ENCODE measurements at places on chromosomes 13 and 19.

- no peak for DNase-seq
Measured at GRCh38 chr19:5889288-5889971, 14.2 kb downstream of the NDUFA11 start.

- no peak for DNase-seq
Measured at GRCh38 chr13:111908361-111908760, 158.6 kb upstream of the SOX1 start.

DNA sequence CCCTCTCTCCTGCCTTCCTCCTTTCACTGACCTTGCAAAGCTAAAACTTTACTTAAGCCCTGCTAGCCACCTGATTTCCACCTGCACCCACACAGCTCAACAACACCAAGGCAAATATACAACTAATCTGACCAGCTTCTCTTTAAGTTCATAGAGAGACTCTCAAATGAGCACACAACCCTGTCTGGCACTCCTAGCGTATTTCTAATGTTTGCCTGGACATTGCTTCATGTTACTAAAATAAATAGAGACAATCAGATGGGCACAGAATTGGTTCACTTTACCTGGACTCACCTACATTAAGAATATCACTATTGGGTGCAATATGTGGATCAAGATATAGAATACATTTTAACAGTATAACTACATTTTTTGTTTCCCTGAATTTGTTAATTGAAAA lies 33.2 kb upstream of the RXFP2 start:
- no peak for DNase-seq

- no peak for DNase-seq
Measured at GRCh38 chr19:55112777-55113569, 4.5 kb downstream of the PPP1R12C start.

GRCh38 chr19:55372316-55373081 lies 2.2 kb upstream of the IL11 start:
- no peak for DNase-seq

GRCh38 chr19:4208385-4209094 lies 20.8 kb upstream of the EBI3 start:
- peak; percentile 60 for DNase-seq

DNA sequence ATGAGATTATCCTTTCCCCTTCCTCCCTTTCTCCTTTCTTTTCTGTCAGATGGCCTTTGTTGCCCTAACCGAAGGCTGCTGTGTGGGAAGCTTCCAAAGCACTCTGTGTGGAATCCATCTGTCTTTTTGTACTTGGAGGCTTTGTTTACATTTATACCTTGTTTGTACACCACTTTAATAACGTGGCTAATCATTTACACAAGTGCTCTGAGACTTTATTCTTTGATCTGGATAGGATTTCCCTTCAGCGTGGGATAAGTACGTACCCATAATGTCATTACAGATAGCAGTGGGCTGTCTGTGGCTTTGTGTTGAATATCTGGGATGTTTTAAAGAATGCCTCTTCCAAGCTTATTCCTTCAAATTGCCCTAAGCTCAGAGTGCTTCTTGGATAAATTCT lies 684.7 kb upstream of the SLITRK5 start:
- DNase-seq = no peak

GRCh38 chr13:65347420-65348030 lies 1882.6 kb downstream of the PCDH9 start:
- no peak for DNase-seq

DNA sequence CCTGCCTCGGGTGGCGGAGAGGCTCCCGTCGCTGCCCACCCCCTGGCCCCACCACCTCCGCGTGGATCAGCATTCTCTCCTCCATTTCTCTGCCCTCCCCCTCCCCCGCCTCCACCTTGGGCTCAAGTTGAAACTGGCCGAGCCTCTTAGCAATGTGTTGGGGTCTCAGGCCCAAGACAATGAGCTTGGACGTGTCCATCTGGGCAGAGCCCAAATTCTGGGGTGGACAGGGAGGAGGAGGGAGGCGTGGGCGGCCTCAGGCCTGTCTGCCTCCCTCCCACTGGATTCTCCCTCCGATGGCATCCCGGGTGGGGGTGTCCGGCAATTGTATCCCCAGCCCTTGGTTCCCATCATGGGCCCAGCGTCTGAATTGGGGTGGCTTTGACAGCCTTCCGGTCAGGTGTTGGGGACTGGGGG lies 1.2 kb downstream of the CELF5 start:
- no peak for DNase-seq

GRCh38 chr19:6216996-6217751 lies 62.6 kb downstream of the MLLT1 start:
- no peak for DNase-seq

DNA sequence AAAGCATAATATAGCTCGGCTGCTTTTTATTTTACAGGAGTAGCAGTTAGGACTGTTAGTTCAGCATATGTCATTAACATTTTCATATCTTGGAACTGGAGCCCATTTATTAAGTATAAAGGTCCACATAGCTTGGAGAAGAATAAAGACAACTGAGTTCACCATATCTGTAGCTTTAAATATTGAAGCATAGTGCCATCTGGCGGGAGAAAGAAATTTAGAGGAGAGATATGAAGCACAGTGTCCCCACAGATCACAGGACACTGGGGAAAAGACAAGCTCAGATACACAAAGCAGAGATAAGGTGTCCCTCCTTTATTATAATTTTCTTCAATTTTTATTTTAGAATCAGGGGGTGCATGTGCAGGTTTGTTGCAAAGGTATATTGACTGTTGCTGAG lies 104.7 kb upstream of the FREM2 start:
- peak; percentile 13 for DNase-seq

- no peak for DNase-seq
Measured at GRCh38 chr19:50712833-50713232, 6.8 kb downstream of the SHANK1 start.

DNA sequence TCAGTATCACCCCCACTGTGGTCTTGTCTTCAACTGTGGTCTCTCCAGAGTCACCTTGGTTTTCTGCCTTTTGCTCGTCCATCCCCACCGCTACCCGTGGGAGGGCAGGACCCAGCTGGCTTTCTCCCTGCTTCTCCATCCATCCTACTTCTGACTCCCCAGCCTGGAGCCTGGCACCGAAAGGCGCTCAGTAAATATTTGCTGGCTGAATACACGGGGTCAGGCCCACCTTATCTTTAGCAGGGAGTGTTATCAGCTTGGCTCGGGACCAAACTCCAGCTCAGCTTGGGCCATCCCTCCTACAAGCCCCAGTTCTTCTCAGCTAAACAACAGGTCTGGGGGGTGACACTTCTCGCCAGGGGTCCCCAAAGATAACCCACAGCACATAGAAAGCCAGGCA lies 62.0 kb upstream of the KLF2 start:
- no peak for DNase-seq

- no peak for DNase-seq
Measured at GRCh38 chr19:55365245-55365644, 2.2 kb upstream of the GARIN5B start.

GRCh38 chr19:35266520-35267352 lies 2.0 kb upstream of the USF2 start:
- DNase-seq = no peak

GRCh38 chr19:46746281-46747057 lies at the start of gene STRN4:
Gene STRN4, minus strand, starts transcription at chr19:46746450. Its CDS starts 20 bp downstream, at chr19:46746430.
- DNase-seq = peak; percentile 56

GRCh38 chr13:97423300-97424045 lies 10.5 kb upstream of the RAP2A start:
- no peak for DNase-seq

- no peak for DNase-seq
Measured at GRCh38 chr13:31468114-31468902, 268.5 kb downstream of the B3GLCT start.

DNA sequence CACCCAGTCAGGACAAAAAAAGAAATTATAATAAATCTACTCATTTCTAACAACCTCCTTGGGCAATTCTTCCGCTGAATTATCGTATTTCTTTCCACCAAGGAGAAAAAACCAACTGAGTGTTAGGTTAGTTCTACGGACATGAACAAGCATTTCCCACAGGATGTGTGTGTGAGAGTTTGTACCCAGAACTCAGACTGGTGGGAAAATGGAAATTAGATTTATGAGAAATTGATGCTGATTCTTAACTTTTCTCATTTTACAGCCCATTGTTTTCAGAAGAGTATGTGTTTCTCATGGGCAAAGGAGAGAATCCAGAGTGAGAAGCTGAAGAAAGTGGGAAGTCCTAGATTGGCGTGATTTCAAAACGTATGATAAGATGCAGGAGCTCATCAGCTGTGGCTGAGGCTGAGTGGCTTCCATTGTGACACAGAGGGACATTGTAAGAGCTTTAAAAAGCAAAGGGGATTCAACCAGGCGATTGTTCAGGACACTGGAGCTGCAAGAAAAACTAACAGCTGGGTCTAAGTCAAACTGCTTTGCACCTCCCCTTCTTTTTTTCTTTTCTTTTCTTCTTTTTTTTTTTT lies 184.7 kb upstream of the ARGLU1 start:
- no peak for DNase-seq

GRCh38 chr19:47002853-47003610 lies 16.6 kb upstream of the NPAS1 start:
- no peak for DNase-seq

DNA sequence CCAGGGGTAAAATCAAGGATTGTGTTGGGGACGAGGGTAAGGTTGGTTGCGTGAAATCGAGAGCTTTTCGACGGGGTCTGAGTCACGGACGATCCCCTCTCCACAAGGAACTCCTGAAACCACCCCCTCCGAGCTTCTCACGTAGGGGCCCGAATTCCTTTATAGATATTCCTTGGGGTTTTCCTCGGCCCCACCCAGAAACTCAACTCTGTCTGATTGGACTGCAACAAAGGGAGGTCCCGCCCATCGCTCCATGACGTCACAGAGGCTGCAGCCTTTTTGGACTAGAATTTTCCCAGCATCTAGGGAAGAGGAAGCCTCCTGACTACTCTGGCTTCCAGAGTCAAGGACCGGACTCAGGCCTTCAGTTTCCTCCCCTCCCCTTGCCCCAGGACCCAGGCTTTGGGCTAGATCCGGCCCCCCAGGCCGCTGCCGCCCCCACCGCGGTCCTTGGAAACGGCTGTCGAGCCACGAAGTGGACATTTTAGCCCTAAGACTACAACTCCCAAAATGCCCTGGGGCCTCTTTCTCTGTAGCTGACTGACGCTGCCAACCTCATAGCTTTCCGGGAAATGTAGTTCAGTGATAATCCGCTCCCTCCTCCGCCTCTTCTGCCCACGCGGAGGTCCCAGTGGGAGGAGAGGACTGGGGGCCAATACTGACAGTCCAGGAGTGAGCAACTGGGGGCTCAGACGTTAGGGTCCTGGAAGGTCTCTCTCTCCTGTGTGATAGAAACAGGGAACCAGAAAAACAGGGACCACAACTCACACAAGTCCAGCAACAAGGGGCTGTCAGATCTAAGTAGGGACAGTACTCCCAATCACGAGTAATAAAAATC lies at the start of gene IZUMO1:
Gene IZUMO1, minus strand, starts transcription at position 172 of the 838 bp plus-strand sequence. CDS start 1,050 bp downstream, outside the sequence.
- DNase-seq = no peak

GRCh38 chr13:112510987-112511685 lies 76.8 kb downstream of the TUBGCP3 start:
- DNase-seq = no peak

DNA sequence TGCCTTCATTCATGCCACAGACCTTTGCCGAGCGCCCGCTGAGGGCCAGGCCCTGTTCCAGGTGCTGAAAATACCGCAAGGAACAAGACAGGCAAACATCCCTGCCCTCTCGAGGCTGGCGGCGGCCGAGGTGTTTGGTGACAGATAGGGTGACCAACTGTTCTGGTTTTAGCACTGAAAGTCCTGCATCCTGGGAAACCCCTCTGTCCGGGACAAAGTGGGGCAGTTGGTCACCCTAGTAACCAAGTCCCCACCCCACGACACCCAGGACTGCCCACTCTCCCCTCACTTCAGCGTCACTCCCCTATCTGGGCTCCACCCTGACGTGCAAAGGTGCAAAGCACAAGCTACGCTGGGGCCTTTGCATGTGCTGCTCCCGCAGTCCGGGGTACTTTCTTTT lies 17.3 kb downstream of the ZBTB7A start:
- no peak for DNase-seq

DNA sequence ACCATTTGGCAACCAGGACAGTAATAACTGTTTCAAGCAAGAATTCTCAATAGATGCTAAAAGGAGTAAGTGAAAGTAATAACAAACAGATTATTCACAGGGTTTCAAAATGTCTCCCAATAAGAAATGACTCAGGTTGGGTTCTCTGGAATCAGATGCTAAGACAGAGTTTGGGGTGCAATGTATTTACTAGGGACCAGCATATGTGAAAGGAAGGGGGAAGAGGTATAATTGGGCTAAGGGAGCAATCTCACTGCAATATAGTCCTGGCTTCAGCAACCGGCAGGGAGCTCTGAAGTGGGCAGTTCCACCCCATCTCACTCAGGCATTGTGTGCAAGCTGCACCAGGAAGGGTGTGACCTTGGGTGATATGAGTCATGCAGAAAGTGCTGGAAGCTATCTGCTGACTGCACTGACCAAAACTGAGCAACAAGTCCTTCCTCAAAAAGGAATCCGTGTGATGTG lies 23.4 kb downstream of the ZDHHC20 start:
- peak; percentile 12 for DNase-seq

GRCh38 chr13:81207636-81208035 lies 866.7 kb upstream of the SPRY2 start:
- no peak for DNase-seq

DNA sequence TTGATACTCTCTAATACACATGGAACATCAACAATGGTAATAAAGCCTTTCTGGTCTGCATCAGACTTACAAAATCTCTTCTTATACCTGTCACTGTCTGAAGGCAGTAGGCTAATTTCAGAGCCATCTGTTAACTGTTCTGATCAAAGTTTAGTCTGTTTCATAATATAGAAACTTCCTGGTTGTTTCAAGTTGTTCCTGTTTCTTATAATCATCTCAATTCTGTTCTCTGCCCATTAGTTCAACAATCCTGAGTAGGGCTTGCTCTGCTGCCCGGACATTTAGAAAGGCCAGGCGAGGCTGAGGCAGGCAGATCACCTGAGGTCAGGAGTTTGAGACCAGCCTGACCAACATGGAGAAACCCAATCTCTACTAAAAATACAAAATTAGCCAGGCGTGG lies 5.4 kb upstream of the ZSCAN5A start:
- DNase-seq = no peak

GRCh38 chr13:104854007-104854406 lies 1681.5 kb downstream of the EFNB2 start:
- no peak for DNase-seq

GRCh38 chr13:109028624-109029023 lies 399.2 kb downstream of the MYO16 start:
- no peak for DNase-seq

GRCh38 chr13:38348861-38349389 lies 726 bp upstream of the UFM1 start:
- DNase-seq = no peak

GRCh38 chr13:90868321-90868920 lies 479.1 kb upstream of the MIR17HG start:
- DNase-seq = peak; percentile 32

DNA sequence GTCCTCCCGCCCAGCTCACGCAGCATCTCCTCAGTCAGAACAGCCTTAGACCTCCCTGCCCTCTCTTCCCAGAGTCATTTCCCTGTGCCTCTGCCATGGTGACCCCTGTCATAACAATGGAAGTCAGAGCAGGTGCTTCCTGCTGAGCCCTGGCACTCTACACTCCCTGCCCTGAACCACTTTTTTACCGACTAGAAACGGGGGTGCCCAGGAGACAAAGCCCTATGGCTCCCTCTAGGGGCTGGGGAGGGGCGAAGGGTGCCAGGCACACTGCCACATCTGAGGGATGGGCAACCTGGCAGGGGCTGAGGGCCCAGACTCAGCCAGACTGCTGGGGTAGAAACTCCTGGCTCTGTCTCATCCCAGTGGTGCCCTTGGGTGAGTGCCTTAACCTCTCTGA lies 16.4 kb downstream of the ZNF574 start:
- no peak for DNase-seq

GRCh38 chr13:52695856-52696255 lies 43.2 kb downstream of the SUGT1 start:
- no peak for DNase-seq
